ENCODE measurements at places on chromosomes 4 and X. TPM values are rescaled to one million over a fixed set of nuclear protein-coding genes. Genes with fewer than 3 reads are reported as not detected.

The CSN1S1 gene
- not detected for total RNA-seq

The MND1 gene
- total RNA-seq: 3.8 TPM

The MXD4 gene
- total RNA-seq: 50.0 TPM

The COX7B2 gene
- total RNA-seq: not detected

The SYN1 gene
- 0.11 TPM for total RNA-seq

The SCFD2 gene
- 43.0 TPM for total RNA-seq

The YY2 gene
- 2.5 TPM for total RNA-seq

The RHOH gene
- total RNA-seq: not detected

The SEPTIN6 gene
- 25.2 TPM for total RNA-seq

The PTPN13 gene
- 44.3 TPM for total RNA-seq

The HTR2C gene
- not detected for total RNA-seq

The KLHL15 gene
- total RNA-seq: 19.7 TPM

The CMC4 gene
- 16.4 TPM for total RNA-seq

All from articular chondrocyte of knee joint (primary cell).